ENCODE measurements at places on chromosomes 2 and 18.

- DNase-seq = peak; percentile 24
These were observed 1.4 kb downstream of the SOX11 start for GRCh38 chr2:5693287-5694201.

DNA sequence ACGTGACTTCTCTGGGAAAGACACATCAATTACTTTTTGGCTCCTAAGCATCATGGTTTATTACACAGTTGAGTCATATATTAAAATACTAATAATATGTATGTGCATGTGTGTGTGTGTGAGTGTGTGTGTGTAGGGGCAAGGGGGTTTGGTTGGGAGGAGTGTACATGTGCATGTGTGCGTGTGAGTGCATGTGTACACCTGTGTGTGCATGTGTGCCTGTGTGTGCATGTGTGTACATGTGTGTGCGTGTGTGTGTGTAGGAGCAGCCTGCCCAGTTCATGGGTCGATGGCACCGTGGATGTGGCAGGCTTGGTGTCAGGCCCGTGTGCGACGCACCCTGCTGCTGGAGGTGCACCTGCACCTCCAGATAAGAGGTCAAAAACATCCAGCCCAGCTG is 99.0 kb upstream of the SNTG2 start:
- DNase-seq = no peak

DNA sequence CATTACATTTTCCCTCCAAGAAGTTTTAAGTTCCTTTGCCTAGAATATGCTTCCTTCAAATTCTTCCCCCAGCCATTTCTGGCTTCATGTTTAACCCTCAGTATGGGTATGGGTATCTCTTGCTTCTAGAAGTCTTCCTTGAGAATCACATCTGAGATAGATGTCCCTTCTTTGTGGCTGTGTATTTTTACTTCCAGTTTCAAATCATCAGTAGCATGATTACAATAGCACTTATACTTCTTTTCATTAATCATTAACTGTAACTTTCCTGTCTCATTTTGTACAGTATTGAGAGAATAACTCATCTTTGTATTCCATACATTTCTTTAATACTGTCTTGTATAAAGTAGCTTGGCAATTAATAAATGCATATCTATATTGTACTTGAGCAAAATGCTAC is 17.3 kb upstream of the PDE1A start:
- DNase-seq = no peak

DNA sequence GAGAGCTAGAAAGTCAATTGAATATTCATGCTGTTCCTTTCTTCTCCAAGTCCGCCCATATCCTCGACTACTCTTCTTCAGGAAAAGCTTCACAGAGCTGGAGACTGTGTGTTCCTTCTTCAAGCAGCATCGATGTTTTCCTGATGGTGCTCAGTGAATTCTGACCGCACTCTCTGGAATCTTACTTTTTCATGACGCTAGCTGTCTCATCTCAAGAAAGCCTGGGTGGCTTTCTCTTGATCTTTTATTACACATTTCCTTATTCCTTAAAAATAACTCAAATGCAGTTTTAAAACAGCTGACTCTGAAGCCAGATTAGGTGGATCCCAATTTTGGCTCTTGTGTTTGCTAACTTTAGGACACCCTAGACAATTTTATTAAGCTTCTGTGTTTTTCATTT is 1245.1 kb upstream of the LRRTM1 start:
- DNase-seq = peak; percentile 2

DNA sequence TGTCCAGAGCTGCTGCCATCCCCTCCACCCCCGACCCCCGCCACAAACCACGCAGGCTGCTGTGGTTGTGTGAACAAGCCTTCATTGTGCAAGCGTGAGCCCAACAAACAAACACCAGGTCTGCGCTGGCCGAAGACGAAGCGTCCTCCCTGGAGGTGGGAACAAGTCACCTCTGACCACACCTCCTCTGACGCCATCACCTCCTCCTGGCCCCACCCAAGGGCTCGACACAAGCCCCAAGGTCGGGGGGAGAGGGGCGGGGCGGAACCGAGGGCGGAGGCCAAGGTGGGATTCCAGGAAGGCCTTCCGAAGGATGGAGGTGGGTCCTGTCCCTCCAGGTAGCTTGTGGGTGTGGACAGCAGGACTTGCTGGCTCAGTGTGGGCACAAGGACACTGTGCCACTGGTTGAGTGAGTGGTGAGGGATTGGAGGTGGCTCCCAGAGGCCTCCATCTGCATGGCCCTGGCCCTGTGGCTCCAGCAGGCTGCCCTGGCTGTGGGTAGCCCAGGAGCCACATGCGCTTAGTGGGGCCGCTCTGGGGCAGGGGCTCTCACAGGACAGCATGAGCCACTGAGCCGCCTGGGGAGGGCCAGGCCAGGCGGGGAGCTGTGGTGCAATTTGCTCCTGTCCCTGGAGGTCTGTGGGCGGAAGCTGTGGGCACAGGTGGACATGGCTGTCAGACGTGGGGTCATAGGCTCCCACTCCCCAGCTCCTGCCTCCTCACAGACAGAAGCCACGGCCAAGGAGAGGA is 7.4 kb upstream of the GPR17 start:
- no peak for DNase-seq

GRCh38 chr18:2985628-2986027 is 27.3 kb downstream of the LPIN2 start:
- peak; percentile 26 for DNase-seq

DNA sequence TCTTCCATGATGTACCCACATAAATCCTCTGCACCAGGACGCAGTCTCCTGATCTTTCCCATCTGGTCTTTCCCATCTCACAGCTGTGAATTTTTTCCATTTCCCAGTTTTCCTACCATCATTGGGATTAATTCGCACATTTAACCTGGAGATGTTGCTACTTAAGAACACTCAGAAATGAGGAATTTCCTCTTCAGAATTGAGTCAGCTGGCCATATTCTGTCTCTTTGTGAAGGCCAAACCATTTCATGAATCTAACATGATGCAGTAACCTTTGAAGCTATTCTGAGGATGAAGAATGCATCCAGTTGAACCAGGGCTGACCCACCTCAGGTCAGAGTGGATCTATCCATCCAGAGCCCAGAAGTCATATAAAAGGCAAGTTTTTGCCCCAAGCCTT is 326.8 kb downstream of the SETBP1 start:
- peak; percentile 63 for DNase-seq

DNA sequence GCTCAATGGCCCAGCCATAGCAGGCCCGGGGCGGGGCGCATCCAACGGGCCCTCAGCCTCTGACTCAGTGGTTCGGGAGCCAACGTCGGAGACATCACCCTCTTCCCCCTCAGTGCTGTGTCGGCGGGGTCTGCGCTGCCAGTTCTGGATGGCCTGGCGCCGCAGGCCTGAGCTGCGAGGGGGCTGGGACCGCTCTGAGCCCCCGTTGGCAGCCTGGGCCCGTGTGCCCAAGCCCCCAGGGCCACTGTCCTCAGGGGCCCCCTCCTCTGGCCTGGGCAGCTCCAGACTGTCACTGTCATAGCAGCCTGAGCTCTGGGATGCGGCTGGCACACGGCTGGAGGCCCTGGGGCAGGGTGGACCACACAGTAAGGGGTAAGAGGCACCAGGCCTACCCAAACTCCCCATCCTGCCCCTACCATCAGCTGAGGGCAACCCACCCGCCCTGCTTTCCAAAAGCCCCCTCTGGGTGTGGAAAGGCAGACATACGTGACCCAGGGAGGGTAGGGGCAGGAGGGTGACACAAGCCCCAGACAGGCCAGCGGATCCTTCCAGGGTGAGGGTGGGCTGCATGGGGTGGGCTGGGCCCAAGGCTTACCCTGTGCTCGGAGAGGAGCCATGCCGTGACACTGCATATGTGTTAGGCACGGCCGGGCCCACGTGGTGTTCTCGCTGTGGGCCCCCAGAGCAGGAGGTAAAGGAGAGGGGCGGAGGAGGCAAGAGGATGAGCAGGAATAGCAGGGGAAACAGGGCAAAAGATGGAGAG is 18.8 kb downstream of the FBXO41 start:
- no peak for DNase-seq

GRCh38 chr2:220336771-220337170 is 709.3 kb downstream of the SLC4A3 start:
- DNase-seq = peak; percentile 21

- DNase-seq = no peak
These were observed 45.7 kb upstream of the ACAA2 start for GRCh38 chr18:49859021-49859359.

DNA sequence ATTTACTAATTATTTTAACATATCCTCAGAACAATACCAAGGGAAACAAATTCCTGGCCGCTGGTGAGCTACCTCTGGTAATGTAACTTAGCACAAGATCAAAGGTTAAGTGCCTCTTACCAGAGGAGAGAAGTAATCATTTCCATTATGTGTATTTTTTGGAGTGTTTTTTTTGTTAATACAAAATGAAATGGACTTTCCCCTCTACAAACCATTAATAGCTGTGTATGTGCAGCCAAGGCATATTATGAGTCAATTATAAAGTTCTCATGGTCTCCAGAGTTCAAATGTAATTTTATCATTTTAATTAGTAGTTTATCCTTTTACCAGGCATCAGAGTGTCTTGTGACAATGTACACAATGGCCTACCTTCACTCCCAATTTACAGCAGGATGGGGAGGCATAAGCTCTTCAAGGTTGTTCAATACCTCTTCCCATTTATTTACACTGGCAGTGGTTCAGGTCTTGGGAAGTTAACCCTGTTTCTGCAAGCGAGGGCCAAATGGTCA is 242.2 kb downstream of the TGIF1 start:
- no peak for DNase-seq

- peak; percentile 16 for DNase-seq
These were observed 166.0 kb upstream of the VWC2L start for GRCh38 chr2:214244847-214245246.

DNA sequence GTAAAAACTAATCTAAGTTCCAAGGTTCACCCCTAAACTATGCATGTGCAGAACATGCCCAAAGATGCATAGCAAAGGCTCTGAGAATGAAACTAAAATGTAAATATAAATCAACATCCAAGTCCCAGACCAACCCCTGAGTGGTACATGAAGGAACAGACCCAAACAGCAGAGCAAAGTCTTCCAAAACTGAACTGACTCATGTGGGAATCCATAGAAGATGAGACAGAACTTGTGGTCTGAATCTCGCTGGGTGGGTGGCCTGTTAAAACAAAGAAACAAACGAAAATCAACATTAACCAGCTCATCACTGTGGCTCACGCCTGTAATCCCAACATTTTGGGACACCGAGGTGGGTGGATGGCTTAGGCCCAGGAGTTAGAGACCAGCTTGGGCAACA is 29.5 kb upstream of the ATRAID start:
- DNase-seq = peak; percentile 68

- DNase-seq = peak; percentile 91
These were observed 84.8 kb downstream of the OSBPL6 start for GRCh38 chr2:178279142-178279541.

- DNase-seq = peak; percentile 62
These were observed 10.9 kb upstream of the CDH20 start for GRCh38 chr18:61322265-61322873.

DNA sequence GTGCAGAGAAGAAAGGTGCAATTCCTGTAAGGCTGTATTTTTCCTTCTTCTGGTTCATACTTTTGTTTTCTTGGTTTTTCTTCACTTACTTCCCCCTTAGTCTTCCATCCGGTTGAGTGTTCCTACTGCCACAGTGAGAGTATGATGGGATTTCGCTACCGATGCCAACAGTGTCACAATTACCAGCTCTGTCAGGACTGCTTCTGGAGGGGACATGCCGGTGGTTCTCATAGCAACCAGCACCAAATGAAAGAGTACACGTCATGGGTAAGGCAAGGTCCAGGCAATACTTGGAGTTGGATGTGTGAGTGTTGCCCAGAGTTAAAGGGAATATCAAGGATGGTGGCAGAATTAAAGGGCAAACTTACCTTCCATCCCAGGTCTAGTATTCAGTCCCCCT is 108.0 kb downstream of the DTNA start:
- no peak for DNase-seq

DNA sequence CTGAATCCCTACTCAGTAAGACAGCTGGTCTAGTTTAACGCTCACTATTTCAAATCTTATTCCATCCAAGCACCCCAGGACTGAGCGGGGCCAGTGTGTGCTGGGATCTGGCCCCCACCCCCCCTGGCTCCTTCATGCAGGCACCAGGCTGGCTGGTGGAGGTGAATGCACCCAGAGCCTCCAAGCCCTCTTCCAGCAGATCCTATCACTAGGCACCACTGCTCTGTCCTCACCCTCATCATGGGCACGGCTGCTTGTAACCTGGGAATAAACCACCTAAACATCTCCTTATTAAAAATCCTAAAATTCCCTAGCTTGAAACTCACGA is 194.3 kb downstream of the ARL4C start:
- DNase-seq = no peak

DNA sequence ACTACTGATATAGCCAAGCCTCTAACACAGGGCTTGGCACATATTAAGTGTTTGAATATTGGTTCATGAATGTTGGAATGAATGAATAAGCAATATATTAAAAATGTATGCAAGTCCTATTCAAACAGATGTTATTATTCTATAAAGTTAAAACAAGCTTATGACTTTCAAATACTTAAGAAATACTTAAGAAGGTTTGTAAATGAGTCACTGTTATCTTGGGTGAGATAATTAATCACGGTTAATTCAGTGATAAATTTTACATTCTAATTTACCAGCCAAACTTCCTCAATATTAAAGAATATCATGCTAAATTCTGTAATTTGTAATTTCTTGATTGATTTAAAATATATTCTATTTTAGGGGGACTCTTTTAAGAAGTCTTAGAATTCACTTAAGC is 74.8 kb downstream of the RBMS1 start:
- no peak for DNase-seq

DNA sequence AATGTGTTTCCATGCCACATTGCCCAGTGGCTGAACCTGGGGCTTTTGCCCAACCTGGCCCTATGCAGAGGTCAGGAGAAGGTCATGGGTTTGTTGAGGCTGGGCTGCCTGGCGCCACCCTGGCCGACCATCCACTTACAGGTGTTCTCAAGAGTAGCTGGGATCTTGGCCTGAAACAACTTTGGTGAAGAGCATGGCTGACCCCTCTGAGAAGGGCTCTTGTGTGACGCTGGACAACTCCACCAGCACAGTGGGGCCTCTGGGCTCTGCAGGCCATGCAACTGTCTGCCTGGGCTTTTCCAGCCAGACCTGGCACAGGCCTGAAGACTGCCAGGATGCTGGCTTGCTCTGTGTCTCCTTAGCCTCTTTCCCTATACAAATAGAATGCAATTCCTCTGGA is 76.4 kb upstream of the ZNG1B start:
- DNase-seq = no peak

- no peak for DNase-seq
These were observed 66.4 kb downstream of the MCFD2 start for GRCh38 chr2:46849046-46849715.

GRCh38 chr2:137249463-137250130 is 484.3 kb downstream of the THSD7B start:
- DNase-seq = peak; percentile 15

- DNase-seq = peak; percentile 40
These were observed 536 bp downstream of the VPS54 start for GRCh38 chr2:64018701-64019082.

- DNase-seq = no peak
These were observed 181.1 kb upstream of the DPP10 start for GRCh38 chr2:114261366-114261765.
